ENCODE measurements at places on chromosomes 2 and 18.

GRCh38 chr2:141524777-141525176 is 606.0 kb downstream of the LRP1B start:
- no peak for DNase-seq

DNA sequence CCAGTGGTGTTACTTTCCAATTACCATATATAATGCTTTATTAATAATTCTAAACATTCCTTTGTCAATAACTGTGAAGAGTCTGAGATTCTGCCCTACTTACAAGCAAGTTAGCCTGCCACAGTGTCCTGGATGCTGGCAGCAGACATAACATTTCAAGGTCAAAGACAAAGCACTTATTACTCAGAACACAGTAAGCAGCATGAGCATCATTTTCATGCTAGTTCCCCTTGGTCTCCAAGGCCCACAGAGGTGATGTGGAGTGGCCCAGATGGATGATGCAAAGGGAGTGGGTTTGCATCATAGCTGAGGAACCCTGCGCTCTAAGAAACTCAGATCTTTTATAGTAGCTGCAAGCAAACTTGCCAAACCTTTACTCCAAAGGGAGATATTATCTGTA is 349.7 kb downstream of the ZEB2 start:
- no peak for DNase-seq

- DNase-seq, result peak; percentile 15
These were observed 136.0 kb upstream of the GLI2 start for GRCh38 chr2:120599656-120600055.

GRCh38 chr18:37567994-37568359 is 2.4 kb upstream of the CELF4 start:
- no peak for DNase-seq

GRCh38 chr2:129192841-129193253 is 786.6 kb upstream of the RAB6C start:
- no peak for DNase-seq

DNA sequence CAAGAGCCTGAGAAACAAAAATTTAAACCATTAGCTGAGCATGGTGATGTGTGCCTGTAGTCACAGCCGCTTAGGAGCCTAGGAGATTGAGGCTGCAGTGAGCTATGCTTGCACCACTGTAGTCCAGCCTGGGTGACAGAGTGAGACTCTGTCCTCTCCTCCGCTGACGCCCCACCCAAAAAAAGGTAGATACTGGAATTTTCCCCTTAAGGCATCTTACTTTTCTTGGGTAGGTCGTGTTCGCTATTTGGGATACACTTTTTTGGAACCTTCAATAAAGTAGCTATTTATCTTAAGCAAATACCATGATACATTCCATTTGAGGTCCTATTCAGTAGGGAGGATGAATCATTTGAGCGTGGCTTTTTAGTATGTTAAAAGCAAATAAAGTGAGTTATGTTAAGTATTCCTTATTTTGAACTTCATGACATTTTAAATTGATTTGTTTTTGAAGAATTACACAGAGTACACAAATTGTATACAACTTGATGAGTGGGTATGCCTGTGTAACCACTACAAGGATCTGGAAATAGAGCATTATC is 38.7 kb downstream of the RALBP1 start:
- DNase-seq, result no peak

GRCh38 chr2:105873281-105873680 is 128.6 kb downstream of the NCK2 start:
- DNase-seq, result no peak

- DNase-seq, result no peak
These were observed 135.0 kb downstream of the ALK start for GRCh38 chr2:29786361-29786760.

DNA sequence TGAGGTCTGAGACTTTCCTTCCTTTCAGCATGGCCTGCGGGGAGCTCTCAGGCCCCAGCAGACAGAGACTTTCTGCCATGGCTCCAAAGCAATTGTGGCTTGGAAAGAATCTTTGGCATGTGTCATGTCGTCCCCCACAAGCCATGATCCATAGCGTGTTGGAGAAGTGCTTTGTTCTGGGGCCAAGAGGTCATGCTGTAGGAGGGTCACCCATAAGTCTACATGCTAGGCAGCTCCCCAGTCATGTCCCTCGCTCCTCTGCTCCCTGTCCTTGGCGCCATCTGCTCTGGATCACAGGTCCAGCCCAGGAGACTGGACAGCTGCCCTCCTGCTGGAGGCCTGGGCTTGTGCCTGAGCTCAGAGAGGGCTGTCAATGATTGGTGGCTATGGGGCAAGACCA is 78.8 kb upstream of the LCLAT1 start:
- peak; percentile 53 for DNase-seq

DNA sequence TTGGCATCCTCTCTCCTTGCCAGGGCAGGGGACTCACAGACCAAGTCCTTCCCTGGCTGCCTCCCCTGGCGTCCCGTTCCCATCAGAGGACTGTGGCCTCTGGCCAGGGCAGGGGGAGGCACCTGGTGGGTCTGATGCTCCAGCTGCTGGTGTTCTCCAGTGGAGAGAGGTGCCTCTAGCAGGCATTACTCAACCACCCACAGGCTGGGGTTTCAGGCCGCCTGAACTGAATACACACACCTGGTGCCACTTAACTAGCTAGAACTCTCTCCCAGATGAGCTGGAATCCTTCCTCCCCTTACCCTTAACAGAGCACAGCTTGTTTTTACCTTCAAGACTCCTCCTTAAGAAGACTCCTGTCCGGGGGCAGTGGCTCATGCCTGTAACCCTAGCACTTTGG is 37.7 kb upstream of the CNGA3 start:
- no peak for DNase-seq
